ENCODE measurements at places on chromosomes 11 and 22.

DNA sequence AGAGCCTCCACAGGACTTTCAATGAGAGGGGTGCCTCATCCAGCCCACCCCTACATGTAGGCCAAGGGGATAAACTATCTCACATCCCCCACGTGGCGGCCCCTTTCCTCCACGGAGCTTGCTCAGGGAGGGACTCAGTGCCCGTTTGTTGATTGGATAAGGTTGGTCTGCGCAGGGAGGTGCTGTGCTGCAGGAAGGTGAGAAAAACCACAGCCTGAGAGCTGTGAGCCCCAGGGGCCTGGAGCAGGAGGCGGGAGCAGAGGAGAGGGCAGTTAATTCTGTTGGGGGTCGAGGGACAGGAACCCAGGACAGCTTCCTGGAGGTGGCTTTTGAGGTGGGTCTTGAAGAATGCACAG is 31.9 kb upstream of the ATXN10 start:
- no peak for DNase-seq

DNA sequence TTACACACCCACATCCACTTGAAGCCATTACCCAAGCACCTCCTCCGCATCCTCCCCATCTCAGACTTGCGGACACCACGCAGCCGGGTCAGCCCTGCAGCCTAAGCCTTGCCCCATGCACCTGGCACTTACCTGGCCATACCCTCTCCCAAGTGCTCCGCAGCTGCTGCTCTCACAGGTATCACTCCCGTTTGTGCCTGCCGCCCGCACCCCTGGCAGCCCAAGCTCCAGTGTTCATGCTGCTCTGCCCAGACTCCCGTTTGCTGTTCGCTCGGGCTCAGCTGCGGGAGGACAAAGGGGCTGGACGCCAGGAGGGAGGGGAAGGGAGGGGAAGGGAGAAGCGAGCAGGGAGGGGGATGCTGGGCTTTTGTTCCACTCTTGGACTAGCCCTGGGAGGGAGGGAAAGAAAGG is at the start of gene KLHL35:
KLHL35 (minus strand) TSS at position 293 of the 411 bp plus-strand sequence. CDS start 2,574 bp downstream, outside the sequence.
- no peak for DNase-seq

- no peak for DNase-seq
These were observed 30.1 kb upstream of the CBX7 start for GRCh38 chr22:39182478-39183030.

GRCh38 chr11:124863826-124864165 is 1.4 kb upstream of the ROBO3 start:
- DNase-seq: no peak

GRCh38 chr11:111435046-111435698 is 56.1 kb upstream of the POU2AF1 start:
- no peak for DNase-seq

GRCh38 chr11:120182790-120183491 is 27.9 kb upstream of the OAF start:
- DNase-seq: no peak

- DNase-seq: no peak
These were observed 8.6 kb upstream of the TRIM29 start for GRCh38 chr11:120146413-120147093.

DNA sequence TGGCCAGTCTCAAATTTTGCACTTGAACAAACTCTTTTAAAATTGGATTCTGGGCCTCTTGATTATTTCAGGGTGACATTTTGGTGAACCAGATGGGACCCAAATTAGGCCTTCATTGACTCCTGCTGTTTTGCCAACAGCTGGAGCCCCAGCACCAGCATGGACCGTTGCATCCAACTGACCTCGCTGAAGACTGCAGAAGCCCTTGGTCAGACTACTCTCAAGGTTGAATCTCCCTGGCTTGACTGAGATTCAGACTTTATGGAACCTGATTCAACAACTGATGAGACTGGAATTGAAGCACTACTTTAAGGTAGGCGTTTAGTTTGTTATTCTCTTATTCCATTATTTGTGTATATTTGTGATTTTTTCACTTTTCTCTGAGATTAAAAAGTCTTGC is 41.7 kb downstream of the NARS2 start:
- no peak for DNase-seq

DNA sequence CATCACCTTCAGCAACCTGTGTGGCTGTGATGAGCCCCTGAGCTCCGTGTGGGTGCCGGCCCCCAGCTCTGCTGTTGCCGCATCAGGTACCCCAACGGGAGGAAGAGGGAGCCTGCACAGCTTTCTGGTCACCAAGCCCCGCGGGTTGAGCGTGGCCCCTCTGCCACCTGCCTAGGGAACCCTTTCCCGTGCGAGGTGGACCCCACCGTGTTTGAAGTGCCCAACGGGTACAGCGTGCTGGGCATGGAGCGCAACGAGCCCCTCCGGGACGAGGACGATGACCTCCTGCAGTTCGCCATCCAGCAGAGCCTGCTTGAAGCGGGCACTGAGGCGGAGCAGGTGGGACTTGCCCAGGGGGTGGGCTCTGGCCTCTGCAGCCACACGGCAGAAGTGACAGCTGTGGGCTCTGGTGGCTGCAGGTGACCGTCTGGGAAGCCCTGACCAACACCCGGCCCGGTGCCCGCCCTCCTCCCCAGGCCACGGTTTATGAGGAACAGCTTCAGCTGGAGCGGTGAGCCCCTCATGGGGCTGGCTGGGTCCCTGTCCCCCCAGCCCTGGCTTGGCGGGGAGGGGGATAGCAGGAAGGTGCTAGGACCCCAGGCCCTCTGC is 1.9 kb upstream of the SSH3 start:
- no peak for DNase-seq

DNA sequence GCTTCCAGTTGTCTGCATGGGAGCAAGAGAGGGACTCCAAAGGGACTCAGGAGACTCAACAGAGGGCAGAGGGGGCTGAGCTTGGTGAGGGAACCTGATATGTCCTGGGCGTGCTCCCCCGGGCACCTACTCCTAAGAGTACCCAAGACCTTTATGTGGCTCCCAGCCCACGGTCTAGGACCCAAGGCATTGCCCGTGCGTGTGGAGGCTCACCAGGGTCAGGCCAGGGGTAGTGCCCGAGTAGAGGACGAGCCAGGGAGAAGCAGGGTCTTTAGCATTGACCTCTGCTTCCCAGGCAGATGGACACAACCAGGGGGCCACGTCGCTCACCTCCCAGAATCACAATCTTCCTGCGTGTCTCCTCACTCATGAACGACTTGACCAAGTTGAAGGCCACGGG is 13.4 kb downstream of the SEC14L4 start:
- no peak for DNase-seq

GRCh38 chr22:43388420-43388851 is 23.4 kb upstream of the MPPED1 start:
- no peak for DNase-seq

- no peak for DNase-seq
These were observed 1435.9 kb downstream of the BRD1 start for GRCh38 chr22:48391820-48392219.

- no peak for DNase-seq
These were observed 2.5 kb downstream of the RAC2 start for GRCh38 chr22:37241351-37242142.

DNA sequence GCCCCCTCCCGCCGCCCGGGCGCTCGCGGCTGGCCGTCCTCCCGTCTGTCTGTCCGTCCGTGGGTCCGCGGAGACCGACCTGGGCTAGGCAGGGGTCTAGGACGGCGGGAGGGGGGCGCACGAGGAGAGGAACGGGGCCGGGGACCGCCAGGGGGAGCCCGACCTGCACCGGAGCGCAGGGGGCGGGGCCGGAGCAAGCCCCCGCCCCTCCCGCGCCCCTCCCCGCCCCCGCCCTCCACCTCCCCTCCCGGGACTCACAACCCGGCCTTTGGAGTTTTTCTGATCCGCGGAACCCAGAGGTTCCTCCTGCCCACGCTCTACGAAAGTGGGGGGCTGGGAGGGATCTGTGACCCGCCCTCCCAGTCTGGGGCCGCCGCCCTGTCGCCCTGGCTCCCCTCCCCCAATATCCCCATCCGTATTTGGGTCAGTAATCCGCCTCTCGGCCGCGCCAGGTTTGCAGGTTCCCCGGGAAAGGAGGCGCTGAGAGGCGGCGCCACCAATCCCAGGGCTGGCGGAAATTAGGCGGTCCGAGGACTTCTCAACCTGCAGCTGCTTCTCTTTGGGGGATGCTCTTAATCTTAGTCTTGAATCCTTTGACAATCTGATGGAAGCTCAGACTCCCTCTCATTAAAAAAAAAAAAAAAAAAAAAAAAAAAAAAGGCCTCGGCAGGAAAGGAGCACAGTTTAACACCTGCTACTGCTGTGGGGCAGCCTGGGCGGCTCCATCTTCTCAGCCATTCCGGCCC is 925 bp upstream of the KCNJ11 start:
- DNase-seq: no peak

- no peak for DNase-seq
These were observed 68.5 kb downstream of the SVIP start for GRCh38 chr11:22761066-22761465.

DNA sequence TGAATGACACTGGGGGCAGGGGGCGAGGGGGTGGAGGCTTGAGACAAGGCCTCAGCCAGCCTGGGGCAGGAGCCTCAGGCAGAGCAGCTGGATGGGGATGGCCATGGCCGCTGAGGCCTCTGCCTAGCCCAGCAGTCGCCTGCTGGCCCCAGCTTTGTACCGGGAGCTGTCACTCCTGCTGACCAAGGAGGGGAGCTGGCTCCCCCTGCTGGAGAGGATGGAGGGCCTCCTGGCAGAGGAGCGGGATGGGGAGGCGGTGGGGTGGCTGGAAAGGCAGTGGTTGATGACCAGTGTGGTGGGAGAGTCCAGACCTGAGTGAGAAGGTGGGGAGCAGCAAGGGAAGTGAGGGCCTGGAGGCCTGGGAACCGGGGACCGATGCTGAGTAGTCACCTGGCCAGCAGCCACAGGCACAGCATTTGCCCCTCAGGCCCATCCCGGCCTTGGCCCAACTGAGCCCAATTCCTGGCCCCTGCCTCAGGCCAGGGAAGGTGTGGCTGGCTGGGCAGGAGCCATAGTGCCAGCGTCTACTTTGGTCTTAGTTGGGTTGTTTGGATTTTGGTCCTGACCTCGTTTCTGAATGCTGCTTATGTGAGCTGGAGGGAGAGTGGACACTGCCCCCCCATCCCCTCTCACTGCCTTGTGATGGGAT is 6.0 kb upstream of the SUSD2 start:
- no peak for DNase-seq

DNA sequence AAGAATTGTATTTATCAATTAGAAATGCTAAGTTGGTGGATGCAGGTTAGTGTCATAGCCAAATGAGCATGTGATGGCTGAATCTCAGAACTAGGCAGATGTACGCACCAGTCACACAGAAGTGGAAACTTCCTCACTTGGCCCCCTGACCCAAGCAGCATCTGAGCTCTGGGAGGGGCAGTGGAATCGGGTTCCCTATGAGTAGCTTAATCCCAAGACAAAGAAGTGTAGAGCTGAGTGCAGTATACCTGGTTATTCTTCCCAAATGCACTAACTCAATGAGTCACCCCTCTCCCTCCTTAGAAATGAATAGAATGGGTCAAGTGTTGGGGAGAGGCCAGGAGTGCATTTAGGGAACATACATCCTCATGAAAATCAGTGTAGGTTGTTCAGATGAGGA is 224.6 kb downstream of the FAT3 start:
- no peak for DNase-seq

GRCh38 chr11:126133901-126134300 is 71.2 kb upstream of the CDON start:
- DNase-seq: no peak

DNA sequence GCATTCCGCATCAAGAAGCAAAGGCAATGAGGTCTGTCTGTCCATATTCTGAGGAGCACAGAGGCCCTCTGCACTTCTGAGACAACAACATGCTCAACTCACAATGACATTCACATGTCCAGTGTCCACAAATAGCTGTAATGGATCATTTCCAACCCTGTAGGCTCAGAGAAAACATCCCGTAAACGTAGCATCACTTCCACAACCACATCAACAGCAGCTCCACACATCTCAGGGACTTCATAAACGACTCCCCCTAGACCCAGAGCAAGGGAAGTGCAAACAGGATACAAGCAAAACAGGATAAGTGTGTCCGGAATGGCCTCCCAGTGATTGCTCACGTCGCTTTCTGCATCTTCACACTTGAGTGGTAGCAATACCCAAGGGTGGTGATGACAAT is 100.2 kb downstream of the SYN3 start:
- no peak for DNase-seq

GRCh38 chr22:42680648-42681047 is 31.5 kb upstream of the CYB5R3 start:
- DNase-seq: no peak

DNA sequence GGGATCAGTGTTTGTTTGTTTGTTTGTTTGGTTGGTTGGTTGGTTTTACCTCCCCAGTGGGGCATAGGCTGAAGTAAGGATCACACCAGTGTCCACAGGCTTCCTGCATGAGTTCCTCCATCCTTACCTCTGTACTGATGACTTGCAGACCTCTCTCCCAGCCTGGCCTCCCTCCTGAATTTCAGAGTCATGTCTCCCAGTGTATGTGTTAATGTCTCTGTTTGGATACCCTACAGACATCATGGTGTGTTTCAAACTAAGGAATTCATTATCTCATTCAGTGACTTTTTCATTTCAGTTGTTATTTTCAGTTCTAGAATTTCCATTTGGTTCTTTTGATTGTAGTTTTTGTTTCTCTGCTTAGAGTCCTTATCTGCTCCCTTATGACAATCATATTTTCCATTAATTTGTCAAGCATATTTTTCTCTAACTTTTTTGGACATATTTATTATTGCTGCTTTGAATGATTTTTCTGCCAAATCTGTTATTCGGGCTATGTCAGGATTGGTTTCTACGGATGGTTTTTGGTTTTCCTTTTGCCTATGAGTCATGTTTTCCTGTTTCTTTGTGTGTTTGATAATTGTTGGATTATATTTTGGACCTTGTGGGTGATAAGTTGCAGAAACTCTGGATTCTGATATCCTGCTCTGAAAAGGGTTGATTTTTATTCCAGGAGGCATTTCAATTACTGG is 23.6 kb downstream of the MYEOV start:
- DNase-seq: no peak

DNA sequence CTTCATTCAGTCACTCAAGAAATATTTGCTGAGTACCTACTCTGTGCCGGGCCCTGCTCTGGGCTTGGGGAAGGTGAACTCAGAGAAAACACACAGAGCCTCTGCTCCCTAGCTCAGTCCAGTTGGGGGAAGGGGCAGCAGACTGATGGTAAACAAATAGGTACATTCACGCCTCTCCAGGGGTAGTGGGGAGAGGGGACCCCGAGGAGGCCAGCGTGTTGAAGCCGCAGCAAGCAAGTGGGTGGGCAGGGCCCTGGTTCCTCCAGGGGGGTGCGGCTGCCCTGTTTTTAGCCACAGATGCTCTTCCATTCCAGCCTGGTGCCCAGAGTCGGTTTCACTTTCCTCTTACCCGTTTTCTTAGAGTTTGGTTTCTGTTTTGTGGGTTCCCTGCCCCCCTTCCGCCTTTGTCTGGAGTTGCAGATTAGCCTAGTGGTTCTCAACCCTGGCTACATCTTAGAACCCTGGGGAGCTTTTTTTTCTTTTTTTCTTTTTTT is 8.7 kb downstream of the DRAP1 start:
- no peak for DNase-seq

- no peak for DNase-seq
These were observed 25.4 kb downstream of the SIK3 start for GRCh38 chr11:117072517-117073461.

GRCh38 chr11:71843858-71844257 is 10.9 kb downstream of the DEFB108B start:
- DNase-seq: no peak

Measured in SK-N-MC (cell line).